Central memory CD4-positive, alpha-beta T cell (primary cell): ENCODE measurements at places on chromosomes 4 and X.

GRCh38 chr4:121484633-121485032 lies 103.8 kb upstream of the QRFPR start:
- peak; percentile 3 for DNase-seq

DNA sequence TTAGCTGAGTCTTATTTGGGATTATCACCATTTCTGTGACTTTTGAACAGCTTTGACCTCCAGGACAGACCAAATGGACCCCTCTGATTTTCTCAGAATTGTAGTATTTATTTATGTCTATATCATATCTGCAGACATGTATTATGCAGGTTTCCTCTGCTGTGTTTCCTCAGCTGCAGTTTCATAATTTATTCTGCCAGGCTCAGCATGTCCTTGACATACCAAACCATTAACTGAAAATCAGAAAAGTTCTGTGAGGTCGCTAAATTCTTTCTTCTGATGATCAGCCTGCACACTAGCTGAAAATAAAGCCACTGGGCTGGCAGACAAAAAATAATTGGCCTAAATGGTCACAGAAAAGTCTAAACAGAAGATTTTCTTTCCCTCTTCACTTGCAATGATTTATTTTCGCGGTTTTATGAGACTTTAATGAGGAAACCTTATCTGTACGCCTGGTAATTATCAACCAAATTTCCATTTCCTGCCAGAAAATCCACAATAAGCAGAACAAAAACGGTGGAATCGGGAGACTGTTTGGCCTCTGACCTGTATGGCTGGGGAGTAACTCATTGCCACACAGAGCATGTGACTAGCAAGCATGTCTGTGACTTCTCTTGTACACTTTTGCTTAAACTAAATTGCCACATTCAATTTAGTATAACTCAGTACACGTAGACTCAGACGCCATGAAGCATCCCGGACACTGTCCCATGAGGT lies 150.9 kb downstream of the ENPP6 start:
- no peak for DNase-seq

DNA sequence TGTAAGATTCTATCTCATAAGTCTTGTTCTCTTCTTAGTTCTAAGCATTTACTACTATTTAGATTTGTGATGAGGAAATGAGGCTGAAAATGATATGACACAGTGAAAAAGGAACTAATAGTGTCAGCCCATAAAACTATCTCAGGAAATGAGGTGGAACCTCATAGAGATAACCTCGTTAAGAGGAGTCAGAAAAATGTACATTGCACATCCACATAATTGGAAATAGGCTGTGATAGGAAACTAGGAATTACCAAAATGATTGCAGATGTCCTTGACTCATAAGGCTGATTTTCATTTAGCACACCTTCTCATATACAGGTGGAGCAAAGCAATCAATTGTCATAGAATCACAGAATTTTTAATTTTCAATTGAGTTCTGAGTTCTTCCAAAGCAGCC lies 26.8 kb downstream of the ANXA10 start:
- no peak for DNase-seq

DNA sequence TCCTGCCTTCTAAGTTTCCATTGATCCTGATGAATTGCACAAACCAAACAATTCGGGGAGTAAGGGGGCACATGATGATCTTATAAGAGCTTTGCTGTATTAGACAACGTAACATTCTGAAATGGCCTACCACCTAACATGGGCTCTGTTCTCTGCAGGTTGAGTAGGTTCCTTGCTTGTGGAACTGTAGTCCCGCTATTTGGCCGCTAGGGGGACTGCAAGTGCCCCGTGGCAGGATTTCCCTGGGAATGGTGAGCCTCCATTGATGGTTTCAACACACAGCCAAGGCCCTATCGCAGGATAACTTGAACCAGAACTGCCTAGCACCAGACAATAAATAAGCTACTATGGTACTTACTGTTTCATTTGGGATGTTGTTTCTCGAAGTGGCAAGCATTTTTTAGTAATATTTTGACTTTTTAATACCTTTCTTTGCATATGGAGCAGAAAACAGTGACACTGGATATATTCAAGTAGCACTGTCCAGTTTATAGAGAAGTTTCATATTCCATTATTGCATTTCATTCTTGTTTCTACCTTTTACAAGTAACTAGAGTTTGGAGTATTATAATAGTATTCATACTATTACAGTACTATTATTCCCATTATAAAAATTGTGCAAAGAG lies 11.9 kb downstream of the AR start:
- DNase-seq = no peak
